Pancreas (tissue), 10 donors: ENCODE measurements at places on chromosomes 7 and 10. TPM values are rescaled to one million over a fixed set of nuclear protein-coding genes. Genes with fewer than 3 reads are reported as not detected.

The SFRP5 gene
- total RNA-seq, result 159 TPM

The IKZF1 gene
- total RNA-seq, result 3.5 TPM

The ANKRD30A gene
- total RNA-seq, result not detected

The SKIDA1 gene
- total RNA-seq, result 0.52 TPM

GRCh38 chr10:7856678-7857077 lies 38.4 kb downstream of the TAF3 start:
- H3K27ac ChIP-seq, result peak overlapping the region; percentile 36
- no peaks in the 10 kb centered on the region for H3K27me3 ChIP-seq
- no peak overlapping the region for H3K4me3 ChIP-seq
- DNase-seq, result no peak
- H3K4me1 ChIP-seq, result peaks cover 28% of the 10 kb centered on the region
- no peaks in the 10 kb centered on the region for H3K36me3 ChIP-seq

- H3K27ac ChIP-seq, result no peak overlapping the region
- H3K27me3 ChIP-seq, result no peaks in the 10 kb centered on the region
- no peaks in the 10 kb centered on the region for H3K4me1 ChIP-seq
- no peak overlapping the region for H3K4me3 ChIP-seq
Measured at GRCh38 chr7:46589286-46589685, 668.2 kb upstream of the IGFBP3 start.

DNA sequence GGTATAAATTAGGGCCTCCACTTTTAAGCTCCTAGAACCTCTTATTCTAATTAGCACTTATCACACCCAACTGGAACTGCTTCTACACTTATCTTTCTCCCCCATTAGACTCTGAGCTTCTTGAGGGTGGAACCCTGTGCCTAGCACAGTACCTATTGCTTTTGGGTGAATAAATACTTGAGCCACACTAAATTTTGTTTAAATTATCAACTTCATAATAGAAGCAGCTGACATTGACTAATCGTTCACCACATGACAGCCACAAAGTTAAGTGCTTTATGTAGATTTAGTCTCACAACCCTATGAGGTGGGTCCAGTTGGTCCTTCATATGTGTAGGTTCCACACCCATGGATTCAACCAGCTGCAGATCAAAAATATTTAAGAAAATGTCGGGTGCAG lies 36.0 kb upstream of the DNAJB12 start:
- no peak overlapping the region for H3K4me3 ChIP-seq
- no peak overlapping the region for H3K27ac ChIP-seq
- DNase-seq, result no peak
- no peaks in the 10 kb centered on the region for H3K4me1 ChIP-seq
- H3K27me3 ChIP-seq, result no peaks in the 10 kb centered on the region

- H3K4me3 ChIP-seq, result no peak overlapping the region
- no peaks in the 10 kb centered on the region for H3K36me3 ChIP-seq
- H3K27me3 ChIP-seq, result no peaks in the 10 kb centered on the region
- no peaks in the 10 kb centered on the region for H3K4me1 ChIP-seq
Measured at GRCh38 chr7:133797818-133798520, 329.2 kb upstream of the LRGUK start.

DNA sequence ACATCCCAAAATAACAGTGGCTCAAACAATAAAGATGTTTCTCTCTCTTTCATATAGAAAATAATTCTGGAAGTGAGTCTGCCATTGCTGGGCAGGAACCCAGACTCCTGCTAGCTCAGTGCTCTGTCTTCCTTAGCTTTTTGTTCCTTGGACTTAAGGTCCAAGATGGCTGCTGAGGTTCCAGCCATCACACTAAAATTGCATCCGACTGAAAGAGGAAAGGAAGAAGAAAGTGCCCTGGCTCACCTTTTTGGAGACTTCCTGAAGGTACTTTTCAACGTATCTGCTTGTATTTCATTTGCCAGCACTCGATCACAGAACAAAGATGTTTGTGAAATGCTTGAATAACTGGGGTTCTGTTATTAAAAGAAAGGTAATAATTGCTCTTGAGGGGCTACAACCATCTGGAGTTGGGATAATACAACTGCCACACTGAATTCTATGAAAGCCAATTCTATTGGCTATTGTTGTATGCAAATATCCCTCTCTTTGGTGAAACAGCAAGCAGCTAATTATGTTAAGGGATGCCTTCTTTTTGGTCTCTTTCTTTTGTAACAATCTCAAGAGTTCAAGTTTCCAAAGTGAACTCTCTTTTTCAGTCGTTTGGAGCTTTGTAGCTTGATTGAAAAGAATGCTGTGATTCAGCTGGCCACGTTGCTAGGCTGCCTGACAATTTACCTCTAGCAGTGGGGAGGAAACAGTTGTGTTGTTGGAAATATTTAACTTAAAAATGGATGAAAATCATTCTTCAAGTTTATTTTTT lies 83.9 kb downstream of the BAMBI start:
- no peak for DNase-seq
- no peaks in the 10 kb centered on the region for H3K27me3 ChIP-seq
- H3K4me3 ChIP-seq, result no peak overlapping the region
- no peak overlapping the region for H3K27ac ChIP-seq
- no peaks in the 10 kb centered on the region for H3K36me3 ChIP-seq
- no peaks in the 10 kb centered on the region for H3K4me1 ChIP-seq

DNA sequence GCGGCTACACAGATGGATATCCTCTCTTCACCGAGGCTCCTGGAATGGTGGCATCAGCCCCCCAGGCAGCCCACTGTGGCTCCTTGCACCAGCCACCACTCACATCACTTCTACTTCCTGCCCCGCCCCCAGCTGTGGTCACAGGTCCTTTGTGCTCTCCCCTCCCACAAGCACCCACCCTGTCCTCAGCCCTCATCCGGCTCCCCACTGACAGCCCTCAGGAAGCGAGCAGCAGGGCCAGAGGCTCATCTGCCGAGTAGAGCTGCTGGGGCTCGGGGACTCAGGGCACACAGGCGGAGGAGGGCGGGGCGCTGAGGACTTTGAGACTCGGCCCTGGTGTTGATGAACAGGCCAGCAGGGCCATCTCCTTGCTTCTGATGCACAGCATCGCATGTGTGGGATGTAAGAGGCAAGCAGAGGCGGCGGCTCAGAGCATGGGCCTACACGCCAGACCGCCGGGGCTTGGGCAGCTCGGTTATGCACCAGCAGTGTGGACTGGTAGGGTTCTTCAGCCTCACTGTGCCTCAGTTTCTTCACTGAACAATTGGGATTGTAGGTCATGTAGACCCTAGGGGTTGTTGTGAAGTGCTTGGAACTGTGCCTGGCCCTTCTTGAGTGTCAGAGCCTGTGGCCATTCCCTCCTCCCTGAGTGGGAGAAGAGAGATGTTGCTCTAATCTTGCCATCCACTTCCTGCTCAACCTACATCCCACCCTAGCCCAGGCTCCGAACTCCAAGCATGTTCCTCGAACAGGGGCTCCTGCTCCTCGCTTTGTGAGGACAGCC lies at the start of gene PRF1:
Gene PRF1, minus strand, starts transcription at position 77 of the 784 bp plus-strand sequence. CDS start 1,839 bp downstream, outside the sequence.
- H3K4me3 ChIP-seq, result no peak within 1 kb of the TSS
- H3K27me3 ChIP-seq, result no peaks in the 10 kb centered on the region
- H3K36me3 ChIP-seq, result no peaks in the 10 kb centered on the region
- H3K27ac ChIP-seq, result no peak within 1 kb of the TSS
- H3K4me1 ChIP-seq, result no peaks in the 10 kb centered on the region
- no peak for DNase-seq
